Suppressor macrophage treated with lipopolysaccharide for 4 hours (primary cell): ENCODE measurements at places on chromosomes 11 and 22.

DNA sequence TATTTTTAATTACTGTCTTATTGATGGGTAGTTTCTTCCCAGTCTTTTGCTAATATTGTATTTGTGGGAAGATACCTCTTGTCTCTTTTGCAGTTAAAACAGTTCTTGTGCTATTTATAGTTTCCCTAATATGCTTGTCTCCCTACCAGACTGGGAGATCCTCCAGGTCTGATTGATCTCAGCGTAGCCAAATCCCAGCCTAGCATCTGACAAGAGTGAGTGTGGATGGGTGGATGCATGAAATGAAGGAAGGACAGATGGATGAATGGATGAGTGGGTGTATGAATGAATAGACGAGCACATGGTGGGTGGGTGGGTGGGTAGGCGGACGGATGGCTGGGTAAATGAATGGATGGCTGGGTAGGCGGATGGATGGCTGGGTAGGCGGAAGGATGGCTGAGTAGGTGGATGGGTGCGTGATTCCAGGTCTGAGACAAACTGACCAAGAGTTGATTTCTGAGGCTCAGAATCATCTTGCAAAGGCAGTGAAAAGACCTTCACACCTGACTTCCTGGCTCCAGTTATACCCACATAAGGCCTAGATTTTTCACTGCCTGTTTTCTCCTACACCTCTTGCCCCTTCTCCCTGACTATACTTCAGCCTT lies 11.4 kb downstream of the DNAJB13 start:
- DNase-seq = no peak

GRCh38 chr22:39994566-39995392 lies at the start of gene FAM83F:
TSS of gene FAM83F (plus strand) at chr22:39994954. CDS start at chr22:39995043, 89 bp downstream.
- peak; percentile 39 for DNase-seq

- no peak for DNase-seq
Observed at GRCh38 chr11:86064220-86064803, 4.6 kb downstream of the PICALM start.

DNA sequence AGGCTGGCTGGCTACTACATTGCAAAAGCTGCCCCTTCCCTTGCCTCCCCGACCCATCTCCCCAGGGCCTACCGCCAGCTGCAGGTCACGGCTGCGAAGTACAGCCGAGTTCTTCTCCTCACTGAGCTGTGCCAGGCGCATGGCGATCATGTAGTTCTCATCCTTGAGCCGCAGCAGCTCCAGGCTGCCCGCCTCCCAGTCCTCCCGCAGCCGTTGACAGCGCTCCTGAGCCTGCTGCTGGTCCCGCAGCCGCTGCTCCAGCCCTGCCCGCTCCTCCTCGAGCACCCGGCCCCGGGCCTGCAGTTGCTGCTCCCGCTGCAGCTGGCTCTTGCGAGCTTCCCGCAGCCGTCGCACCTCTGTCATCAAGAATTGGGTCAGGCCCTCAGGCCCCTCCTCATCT lies 3.3 kb downstream of the CARD10 start:
- DNase-seq = no peak

- DNase-seq = no peak
Observed at GRCh38 chr11:72970557-72971118, 156.4 kb downstream of the ATG16L2 start.

- DNase-seq = no peak
Observed at GRCh38 chr11:12693094-12693478, 18.9 kb downstream of the TEAD1 start.

DNA sequence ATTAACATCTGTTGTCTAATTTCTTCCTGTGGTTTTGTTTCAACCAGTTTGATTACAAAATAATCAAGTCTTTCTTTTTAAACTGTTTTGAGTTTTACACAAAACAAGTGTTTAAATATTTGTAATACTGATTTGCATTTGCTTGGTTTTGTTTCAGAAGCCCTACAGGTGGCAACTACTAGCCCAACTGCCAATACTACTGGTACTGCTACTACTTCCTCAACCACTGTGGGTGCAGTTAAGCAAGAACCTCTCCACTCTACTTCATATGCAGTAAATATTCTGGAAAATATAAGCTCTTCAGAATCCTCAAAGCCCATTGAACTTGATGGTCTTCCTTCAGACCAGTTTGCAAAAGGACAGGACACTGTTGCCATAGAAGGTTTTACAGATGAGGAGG lies 61.1 kb downstream of the QSER1 start:
- DNase-seq = no peak

DNA sequence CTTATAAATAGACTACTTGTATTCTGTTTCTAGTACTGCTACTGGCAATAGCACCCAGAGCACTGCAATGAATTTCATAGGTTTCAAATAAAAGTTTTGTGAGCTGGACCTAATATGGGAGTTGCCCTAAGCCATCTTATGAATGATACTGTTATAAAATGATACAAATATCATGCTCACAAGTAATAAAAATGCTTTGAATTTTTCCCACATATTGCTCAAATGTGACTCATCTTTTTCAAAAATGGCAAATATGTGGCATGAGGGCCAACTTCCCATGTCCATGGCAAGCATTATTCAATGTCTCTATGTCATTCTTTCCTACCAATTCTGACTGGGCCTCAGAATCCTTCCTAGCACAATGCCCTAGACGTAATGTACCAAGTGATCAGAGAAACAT lies 137.6 kb downstream of the TRPC6 start:
- no peak for DNase-seq

- peak; percentile 57 for DNase-seq
Observed at GRCh38 chr22:46737976-46738646, at the start of gene CERK. TSS of gene CERK (minus strand) at chr22:46738252. CDS start at chr22:46738148, 104 bp downstream.

GRCh38 chr22:46984751-46985506 lies 222.5 kb downstream of the TBC1D22A start:
- DNase-seq = no peak

- DNase-seq = no peak
Observed at GRCh38 chr11:33388793-33389525, 131.8 kb downstream of the HIPK3 start.

- no peak for DNase-seq
Observed at GRCh38 chr11:99534812-99535211, 514.1 kb downstream of the CNTN5 start.

GRCh38 chr11:82521427-82521826 lies 212.2 kb downstream of the FAM181B start:
- peak; percentile 90 for DNase-seq

- no peak for DNase-seq
Observed at GRCh38 chr11:1162491-1163311, 4.9 kb downstream of the MUC5AC start.

DNA sequence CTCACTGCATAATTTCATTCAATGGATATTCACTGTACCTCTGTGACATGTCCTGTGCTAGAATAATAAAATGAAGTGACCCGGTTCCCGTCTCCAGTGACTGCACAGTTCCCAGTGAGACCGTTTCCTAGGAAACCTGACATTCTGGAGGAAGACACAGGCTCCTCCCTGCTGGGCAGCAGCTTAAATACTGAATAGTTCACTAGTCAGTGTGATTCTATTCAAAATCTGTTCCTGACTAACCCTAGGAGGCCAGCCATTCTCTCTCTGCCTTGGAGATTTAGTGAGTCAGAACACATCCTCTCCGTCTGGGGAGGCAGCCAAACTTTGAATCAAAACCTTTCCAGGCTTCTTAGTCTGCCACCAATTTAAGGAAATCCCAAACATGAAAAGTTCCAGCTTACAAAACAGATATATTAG lies 11.3 kb downstream of the TRIM66 start:
- DNase-seq = no peak

DNA sequence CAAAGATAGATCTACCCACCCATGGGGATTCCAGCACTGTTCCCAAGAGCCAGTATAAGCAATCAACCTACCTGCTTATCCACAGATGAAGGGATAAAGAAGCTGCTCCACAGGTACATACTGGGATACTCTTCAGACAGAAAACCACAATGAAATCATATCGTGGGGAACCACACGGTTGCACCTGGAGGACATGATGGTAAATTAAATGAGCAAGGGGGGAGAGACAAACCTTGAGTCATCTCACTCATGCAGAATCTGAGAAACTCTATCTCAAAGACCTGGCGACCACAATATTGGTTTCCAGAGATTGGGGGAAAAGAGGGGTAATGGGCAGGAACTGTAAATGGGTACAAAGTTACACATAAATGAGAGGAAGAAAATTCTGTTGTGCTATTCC lies 14.5 kb downstream of the RGL4 start:
- no peak for DNase-seq

DNA sequence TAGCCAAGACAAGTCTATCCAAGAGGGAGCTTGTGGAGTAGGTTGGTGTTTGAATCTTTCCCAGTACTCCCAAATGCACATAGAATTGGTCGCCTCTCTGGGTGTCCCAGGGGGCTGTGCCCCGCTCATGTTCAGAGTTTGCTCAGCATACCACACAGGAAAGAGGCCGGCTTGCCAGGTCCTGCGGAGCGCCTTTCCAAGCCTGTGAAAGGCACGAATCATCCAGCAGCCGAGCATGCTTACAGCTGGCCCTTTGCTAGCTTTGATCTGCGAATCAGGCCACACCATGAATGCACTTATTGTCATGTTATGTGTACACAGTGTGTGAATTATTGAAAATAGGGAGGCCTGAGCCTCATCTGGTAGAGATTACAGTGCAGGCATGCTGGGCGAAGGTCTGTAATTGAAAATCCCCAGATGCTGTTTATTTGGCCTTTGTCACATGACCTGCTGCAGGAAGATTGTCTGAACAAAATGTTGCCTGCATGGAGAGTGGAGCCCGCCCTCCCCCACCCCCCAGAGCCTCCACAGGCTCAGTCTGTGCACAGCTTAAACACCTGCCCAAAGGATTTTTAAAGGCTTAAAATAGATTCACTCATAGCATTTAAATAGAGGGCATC lies 163.3 kb upstream of the RASSF10 start:
- DNase-seq = no peak

DNA sequence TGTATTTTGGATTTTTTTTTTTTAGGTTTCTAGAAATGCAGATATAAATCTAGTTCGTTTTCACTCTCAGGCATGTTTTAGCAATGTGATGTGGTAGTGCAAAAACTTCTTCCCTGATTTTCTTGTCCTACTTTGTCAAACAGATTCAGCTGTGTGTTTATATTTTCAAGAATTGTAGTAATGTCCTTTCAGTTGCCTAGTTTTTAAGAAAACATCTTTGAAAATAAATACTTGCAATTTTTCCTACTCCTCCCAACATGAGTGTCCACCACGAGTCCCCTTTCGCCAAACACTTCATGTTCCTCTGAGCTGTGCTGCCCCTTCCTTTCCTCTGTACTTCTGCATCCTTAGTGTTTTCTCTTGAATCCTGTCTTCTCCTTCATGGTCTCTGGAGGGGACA lies 686.9 kb downstream of the NTM start:
- no peak for DNase-seq

DNA sequence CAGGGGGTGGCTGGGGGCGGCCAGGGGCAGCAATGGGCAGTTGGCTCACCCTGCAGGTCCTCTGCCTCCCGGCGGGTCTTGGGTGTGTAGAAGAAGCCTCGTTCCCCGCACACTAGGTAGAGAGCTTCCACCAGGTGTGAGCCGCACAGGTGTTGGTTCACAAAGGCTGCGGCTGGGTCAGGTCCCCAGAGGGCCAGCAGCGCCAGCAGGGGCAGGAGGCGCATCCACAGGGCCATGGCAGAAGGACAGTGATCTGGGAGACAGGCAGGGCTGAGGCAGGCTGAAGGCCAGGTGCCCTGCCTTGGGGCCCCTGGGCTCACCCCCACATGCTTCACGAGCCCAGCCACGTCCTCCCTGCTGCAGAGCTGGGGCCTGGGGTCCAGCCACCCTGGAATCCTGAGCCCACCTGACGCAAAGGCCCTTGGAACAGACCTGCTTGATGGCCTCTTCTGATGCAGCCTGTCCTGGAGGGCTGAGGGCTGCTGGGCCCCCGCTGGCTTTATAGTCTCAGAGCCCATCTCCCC lies at the start of gene INS:
INS (minus strand) TSS at position 474 of the 524 bp plus-strand sequence; CDS start at position 236, 238 bp downstream.
- no peak for DNase-seq

DNA sequence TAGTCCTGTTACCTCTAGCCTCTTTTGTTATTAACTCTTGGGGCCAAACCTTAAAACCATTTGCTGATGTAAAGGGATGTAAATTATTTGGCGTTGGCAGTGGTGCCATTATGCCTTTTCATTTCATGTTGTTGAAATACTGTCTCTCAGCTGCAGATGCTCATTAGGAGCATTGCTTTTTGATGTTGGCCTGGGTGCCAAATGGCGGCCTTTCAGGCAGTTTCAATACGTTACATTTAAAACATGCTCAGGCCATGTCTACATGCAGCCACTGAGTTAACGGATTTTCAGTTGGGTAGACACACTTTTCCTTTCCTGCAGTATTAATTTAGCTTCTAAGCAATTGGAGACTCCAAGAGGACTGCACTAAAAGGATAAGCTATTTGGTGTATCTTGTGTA lies 5.3 kb downstream of the NCAM1 start:
- DNase-seq = no peak

- no peak for DNase-seq
Observed at GRCh38 chr11:132862933-132863332, 669.4 kb downstream of the OPCML start.

GRCh38 chr11:9947231-9947864 lies 283.5 kb downstream of the SWAP70 start:
- DNase-seq = no peak

DNA sequence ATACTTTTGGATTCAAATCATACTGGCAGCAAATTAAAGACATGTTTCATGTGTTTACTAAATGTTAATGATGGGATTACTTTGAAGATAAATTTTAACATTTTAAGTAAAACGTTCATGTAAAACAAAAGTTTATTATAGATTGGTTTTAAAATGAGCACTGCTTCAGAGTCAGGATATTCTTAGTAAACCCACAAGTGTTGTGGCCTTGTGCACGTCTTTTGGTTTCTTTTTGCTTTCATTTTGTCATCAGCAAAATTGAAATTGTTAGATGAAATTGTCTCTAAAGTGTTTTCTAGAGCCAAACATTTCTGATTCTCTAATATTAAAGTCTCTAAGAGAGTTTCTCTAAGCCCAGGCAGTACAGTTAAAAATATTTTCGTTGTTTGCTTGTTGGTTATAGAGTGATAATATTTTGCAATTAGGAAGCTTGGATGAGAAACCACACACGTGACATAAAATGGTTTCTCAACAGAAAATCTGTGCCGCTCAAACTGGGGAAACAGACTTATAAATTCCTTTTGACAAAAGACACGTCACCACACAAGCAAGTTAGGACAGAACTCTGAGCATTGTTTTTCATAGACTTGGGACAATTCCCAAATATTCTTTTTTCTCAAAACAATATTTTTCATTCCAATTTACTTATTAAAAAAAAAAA lies 164.4 kb downstream of the TEAD1 start:
- no peak for DNase-seq

DNA sequence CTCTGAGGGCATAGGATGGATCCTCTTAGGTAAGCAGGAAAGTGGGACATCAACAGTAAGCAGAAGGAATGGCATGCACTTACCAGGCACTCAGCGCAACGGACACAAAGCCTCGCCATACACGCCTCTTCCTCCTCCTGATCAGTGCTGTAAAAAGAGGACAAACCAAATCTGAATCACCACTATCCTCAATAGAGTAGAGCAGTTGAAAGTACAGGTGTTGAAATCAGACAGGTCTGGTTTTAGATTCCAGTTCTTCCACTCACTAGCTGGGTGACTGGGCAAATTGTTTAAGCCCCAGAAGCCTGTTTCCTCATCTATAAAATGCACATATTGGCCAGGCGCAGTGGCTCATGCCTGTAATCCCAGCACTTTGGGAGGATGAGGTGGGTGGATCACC lies 8.6 kb upstream of the JAML start:
- DNase-seq = no peak
